M059J (cell line): ENCODE measurements at places on chromosomes 6 and 20. TPM values are rescaled to one million over a fixed set of nuclear protein-coding genes. Genes with fewer than 3 reads are reported as not detected.
A peak's percentile ranks its signal among the peaks of the same experiment; 100 is the strongest.

The PDCD2 gene
- total RNA-seq, result 114 and 126 TPM in 2 replicates

The TRIM40 gene
- total RNA-seq, result not detected in 2 replicates

The IPCEF1 gene
- 0.32 and 1.6 TPM in 2 replicates for total RNA-seq

The TAGAP gene
- 0.02 TPM in 1 of 2 replicates, not detected in the other for total RNA-seq

The SERPINB1 gene
- total RNA-seq, result 1.5 and 3.9 TPM in 2 replicates

The C20orf204 gene
- total RNA-seq, result 0.02 TPM in 2 replicates

- DNase-seq, result peak; percentile 40
These were observed 109.3 kb upstream of the EYA4 start for GRCh38 chr6:133131621-133132465.

DNA sequence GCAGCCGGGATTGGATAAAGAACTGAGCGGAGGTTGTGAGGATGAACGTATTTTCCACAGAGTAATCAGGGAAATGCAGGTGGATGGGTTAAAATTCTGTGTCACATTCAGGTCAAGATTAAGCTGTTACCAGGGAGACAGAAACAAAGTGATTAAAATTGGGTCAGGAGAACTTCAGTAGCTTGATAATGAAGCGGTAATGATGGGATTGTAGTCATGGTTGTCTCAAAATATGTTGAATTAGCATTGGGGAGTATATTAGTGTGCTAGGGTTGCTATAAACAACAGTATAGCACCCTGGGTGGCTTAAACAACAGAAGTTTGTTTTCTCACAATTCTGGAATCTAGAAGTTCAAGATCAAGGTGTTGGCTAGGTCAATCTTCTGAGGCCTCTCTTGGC is 155.5 kb downstream of the GJA1 start:
- DNase-seq, result no peak

GRCh38 chr6:111600588-111601445 is 4.9 kb downstream of the TRAF3IP2 start:
- no peak for DNase-seq

DNA sequence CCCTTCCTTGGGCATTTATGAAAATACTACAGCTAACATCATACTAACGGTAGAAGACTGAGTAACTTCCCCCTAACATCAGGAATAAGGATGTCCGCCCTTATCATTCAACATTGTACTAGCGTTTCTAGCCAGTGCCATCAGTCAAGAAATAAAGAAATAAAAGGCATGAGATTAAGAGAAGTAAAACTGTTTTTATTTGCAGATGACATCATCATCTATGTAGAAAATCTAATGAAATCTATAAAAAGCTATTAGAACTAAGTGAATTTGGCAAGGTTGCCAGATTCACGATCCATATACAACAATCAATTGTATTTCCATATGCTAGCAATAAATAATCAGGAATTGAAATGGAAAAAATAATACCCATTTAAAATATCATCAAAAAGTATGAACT is 54.6 kb downstream of the STK35 start:
- DNase-seq, result no peak

DNA sequence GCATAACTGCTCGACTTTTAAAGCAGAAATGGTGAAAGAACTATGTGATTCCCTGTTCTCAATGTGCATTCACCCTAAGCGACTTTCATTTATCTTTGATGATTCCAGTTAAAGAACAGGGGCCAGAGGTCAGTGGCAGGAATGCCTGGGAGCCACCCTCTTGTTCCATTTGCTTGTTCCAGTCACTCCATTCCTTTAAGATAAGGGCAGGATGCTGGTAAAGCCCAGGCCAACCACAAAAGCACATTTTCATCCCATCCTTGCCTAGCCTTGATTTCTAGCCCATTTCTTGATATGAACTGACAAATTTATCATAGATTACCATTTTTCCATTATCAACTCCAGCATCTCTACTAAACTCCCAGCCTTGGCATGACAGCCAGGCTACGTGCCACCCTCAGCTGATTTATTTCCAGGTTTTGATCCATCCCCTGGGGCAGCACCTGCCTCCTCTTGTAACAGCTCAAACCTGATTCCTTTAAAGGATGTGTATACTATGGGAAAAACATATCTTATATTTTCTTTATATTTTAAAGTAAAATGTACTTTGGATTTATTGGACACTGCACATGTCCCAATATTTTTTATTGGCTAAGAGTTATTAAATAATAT is 19.2 kb downstream of the HMGN3 start:
- peak; percentile 7 for DNase-seq

- DNase-seq, result no peak
These were observed 25.3 kb downstream of the RAB44 start for GRCh38 chr6:36722879-36723278.

GRCh38 chr6:82954937-82955577 is 110.6 kb downstream of the UBE3D start:
- peak; percentile 84 for DNase-seq

DNA sequence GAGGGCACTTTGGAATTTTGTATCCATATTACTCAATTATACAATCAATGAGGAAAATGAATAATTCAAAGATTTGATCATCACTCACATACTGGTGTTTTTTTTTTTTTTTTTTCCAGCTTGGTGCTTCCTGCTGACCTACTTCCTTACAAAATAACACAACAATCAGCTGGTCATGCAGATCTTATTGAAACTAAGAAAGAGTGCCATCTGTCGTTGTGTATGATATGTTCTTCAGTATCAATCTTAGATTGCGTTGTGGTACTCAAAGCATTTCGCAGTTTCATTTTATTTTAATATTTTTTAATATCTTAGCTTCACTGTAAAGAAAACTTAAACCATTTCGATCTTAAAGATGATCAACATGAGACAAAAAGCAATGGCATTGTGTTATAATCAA is 155.6 kb downstream of the OGFRL1 start:
- peak; percentile 67 for DNase-seq

DNA sequence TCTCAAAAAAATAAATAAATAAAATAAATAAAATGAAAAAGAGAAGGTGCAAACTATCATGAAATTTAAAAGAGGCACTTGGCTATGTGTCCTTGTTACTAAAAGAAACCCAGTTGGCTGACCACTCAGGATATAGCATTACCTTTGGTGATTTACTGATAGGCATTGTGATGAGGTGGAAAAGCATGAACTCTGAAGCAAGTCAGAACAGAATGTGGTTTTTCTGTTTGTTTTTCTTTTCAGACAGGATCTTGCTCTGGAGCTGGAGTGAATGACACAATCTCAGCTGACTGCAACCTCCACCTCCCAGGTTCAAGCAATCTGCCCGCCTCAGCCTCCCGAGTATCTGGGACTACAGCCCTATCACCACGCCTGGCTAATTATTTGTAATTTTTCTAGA is 31.9 kb downstream of the ZNF184 start:
- peak; percentile 79 for DNase-seq

DNA sequence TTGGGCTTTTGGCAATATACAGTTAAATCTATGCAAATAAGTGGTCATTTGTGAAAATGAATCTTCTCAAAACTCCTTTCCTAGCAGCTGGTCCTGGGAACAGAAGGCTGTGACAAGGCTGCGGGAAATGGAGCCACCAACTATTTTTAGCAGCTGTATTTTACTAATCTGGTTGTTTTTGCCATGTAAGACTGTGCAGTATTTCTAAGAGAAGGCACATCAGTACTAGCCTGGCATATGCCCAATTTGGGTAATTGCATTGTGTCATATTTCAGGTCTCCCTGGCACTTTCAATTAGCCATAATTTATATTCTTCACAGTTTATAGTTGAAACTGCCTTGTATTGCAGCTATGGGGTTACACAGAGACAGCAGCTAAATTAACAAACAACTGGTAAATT is 109.6 kb downstream of the MANEA start:
- no peak for DNase-seq
